ENCODE measurements at places on chromosomes 1 and 21. TPM values are rescaled to one million over a fixed set of nuclear protein-coding genes. Genes with fewer than 3 reads are reported as not detected.

DDR2 gene
- 49.0 TPM for total RNA-seq

IL19 gene
- total RNA-seq: not detected

PPM1J gene
- 1.7 TPM for total RNA-seq

LCE1D gene
- not detected for total RNA-seq

SLC45A1 gene
- total RNA-seq: 3.0 TPM

S100A7 gene
- not detected for total RNA-seq

MFAP2 gene
- total RNA-seq: 12.1 TPM

FAM72A gene
- not detected for total RNA-seq

TRIM63 gene
- not detected for total RNA-seq

ERG gene
- total RNA-seq: 9.9 TPM

PROX1 gene
- total RNA-seq: 34.6 TPM

FAM72D gene
- total RNA-seq: not detected

C1orf226 gene
- total RNA-seq: 2.9 TPM

CD160 gene
- total RNA-seq: not detected

UBL4B gene
- not detected for total RNA-seq

TLR5 gene
- total RNA-seq: 7.4 TPM

SLFNL1 gene
- total RNA-seq: 0.44 TPM

B3GALT5 gene
- 7.4 TPM for total RNA-seq

PALMD gene
- 8.9 TPM for total RNA-seq

EPS8L3 gene
- total RNA-seq: not detected

ADAM30 gene
- not detected for total RNA-seq

All from thyroid gland (tissue), 4 donors.